ENCODE measurements at places on chromosomes 16 and 17.
A peak's percentile ranks its signal among the peaks of the same experiment; 100 is the strongest.

- DNase-seq: no peak
Observed at GRCh38 chr16:14634389-14634725, 1.6 kb downstream of the BFAR start.

- no peak for DNase-seq
Observed at GRCh38 chr16:53502331-53503269, at the start of gene AKTIP. AKTIP (minus strand) TSS chr16:53503209; CDS start chr16:53500259, 2,950 bp downstream.

DNA sequence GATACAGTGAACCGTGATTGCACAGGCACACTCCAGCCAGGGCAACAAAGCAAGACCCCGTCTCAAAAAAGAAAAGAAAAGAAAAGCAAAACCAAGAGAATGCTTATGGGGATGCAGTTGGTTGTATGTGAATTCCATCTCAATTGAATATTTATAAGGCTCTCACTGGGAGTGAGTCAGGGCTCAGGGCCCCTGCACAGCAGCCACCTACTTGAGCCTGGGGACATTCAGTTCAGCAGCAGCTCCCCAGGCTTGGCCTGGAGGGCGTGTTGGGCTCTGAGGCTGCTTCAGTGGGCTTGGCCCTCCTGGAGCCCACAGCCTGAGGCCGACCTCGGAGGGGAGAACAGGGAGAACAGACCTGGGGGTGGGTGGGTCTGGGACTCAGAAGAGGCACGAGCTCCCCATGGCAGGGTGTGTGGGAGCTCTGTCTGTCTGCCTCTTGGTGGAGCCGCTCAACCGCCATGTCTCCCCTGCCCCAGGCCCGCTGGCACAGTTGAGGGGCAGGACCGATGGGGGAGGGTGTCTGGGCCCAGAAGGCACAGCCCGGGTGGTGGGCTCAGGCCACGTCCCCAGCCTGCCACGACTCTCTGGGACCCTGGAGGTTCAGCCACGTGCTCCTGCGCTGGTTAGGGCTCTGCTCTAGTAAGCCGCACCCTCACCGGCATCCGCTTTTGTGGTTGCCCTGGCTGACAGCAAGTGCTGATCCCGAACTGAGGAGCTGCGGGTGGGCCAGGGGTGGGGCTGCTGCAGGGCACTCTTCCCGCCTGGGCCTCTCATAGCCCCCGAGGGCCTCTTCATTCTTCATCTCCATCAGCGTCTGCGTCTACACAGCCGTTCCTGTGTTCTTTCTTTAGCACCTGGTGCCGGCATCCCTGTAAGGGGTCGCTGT is 24.8 kb downstream of the ZFPM1 start:
- peak; percentile 30 for DNase-seq

DNA sequence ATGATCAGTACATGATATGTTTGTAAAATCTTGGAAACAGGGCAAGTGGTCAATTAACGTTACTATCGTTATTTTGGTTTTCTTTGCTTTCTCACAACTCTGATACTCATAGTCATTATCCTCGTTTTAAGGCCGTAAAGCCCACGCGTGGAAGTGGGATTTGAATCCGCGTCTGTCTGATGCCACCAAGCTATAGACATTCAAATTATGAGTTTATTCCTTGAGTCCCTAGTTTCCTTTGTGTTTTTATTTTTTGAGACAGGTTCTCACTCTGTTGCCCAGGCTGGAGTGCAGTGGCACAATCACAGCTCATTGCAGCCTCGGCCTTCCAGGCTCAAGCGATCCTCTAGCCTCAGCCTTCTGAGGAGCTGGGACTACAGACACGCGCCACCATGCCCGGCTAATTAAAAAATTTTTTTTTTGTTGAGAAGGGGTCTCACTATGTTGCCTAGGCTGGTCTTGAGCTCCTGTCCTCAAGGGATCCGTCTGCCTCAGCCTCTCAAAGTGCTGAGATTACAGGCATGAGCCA is 1.0 kb downstream of the DCTN5 start:
- DNase-seq: no peak

- no peak for DNase-seq
Observed at GRCh38 chr17:43868226-43868994, 21.4 kb downstream of the CD300LG start.

- no peak for DNase-seq
Observed at GRCh38 chr16:53034306-53034705, 18.4 kb downstream of the CHD9NB start.

- no peak for DNase-seq
Observed at GRCh38 chr17:39405436-39405835, 4.0 kb upstream of the FBXL20 start.

DNA sequence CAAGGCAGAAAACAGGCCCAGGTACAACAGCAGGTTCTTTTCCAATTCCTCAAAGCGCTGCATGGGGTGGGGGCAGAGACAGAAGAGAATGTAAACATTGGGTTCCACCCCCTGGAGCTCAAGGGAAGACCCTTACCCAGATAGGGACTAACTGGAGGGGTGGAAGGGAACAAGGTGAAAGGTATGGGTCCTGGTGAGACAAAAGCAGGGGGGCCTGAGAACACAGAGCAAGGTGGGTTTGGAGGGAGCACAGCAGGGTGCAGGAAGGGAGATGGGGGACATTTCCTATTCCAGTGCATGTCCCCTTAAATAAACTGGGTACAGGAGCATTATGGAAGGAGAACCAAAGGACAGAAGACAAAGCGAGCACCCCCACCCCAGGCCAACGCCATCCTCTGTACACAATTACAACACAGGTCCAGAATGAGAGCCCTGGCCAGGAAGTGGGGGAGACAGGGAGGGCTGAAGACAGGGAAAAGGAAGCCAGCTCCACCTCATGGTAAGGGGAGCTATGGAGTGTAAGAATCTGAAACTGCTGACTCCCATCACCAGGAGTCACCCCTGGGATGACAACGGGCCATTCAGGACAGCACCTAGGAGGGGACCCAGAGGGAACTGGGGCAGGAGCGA is 2.1 kb upstream of the CD2BP2 start:
- DNase-seq: no peak

DNA sequence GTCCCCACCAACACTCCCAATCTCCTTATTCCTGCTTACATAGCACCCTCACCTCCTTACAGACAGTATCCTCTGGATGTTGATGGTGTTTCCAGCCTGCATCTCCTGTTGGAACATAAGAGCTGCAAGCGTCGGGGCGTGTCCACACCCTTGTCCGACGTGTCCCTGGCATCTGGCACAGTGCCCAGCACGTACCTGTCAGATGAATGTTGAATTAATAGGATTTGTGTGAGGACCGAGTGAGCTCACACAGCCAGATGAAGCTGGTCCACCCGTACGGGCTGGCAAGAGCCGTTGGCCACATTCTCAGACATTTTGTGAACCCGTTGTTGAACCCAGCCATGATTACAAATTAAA is 12.2 kb upstream of the CBX4 start:
- DNase-seq: no peak
